ENCODE measurements at places on chromosomes 3 and 15.

- no peak for DNase-seq
Measured at GRCh38 chr3:46417841-46418611, 11.0 kb downstream of the CCRL2 start.

- no peak for DNase-seq
Measured at GRCh38 chr3:17686613-17687012, 55.8 kb downstream of the TBC1D5 start.

GRCh38 chr3:180466401-180467011, 135.5 kb upstream of the TTC14 start:
- DNase-seq, result no peak

- no peak for DNase-seq
Measured at GRCh38 chr3:152300029-152300731, 31.5 kb downstream of the MBNL1 start.

- no peak for DNase-seq
Measured at GRCh38 chr15:40353697-40354096, 2.9 kb downstream of the PHGR1 start.

GRCh38 chr3:9452417-9452816, 55.0 kb downstream of the SETD5 start:
- DNase-seq, result no peak

GRCh38 chr15:88621789-88622604, 857 bp downstream of the AEN start:
- no peak for DNase-seq

GRCh38 chr3:127366383-127366782, 78.5 kb upstream of the PRR20G start:
- DNase-seq, result no peak

GRCh38 chr15:84811828-84812227, 5.3 kb upstream of the ALPK3 start:
- no peak for DNase-seq

- no peak for DNase-seq
Measured at GRCh38 chr3:128381609-128382008, 85.1 kb downstream of the DNAJB8 start.

- DNase-seq, result no peak
Measured at GRCh38 chr15:80587816-80588456, 107.2 kb upstream of the ABHD17C start.

GRCh38 chr3:127753898-127754410, 68.4 kb downstream of the MGLL start:
- DNase-seq, result no peak

GRCh38 chr3:9347081-9347480, 15.8 kb upstream of the THUMPD3 start:
- DNase-seq, result no peak

- DNase-seq, result no peak
Measured at GRCh38 chr3:5498981-5499380, 311.5 kb downstream of the EDEM1 start.

DNA sequence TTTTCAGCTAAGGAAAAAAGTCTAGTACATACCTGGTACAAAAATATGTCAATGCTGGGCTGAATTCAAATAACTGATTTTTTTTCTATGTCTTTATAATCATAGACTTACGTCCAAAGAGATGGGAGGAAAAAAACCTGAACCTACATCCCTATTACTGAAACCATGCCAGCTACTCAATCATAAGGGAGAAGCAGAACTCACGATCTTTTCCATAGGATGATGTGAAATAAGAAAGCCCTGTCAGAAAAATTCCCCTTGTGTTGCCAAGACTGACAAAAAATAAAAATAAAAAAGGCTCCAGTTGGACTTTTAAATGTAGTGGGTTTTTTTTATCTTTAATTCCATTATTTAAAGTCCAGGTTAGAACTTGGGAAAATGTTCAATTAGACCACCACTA, 3.3 kb downstream of the MSL2 start:
- DNase-seq, result no peak

DNA sequence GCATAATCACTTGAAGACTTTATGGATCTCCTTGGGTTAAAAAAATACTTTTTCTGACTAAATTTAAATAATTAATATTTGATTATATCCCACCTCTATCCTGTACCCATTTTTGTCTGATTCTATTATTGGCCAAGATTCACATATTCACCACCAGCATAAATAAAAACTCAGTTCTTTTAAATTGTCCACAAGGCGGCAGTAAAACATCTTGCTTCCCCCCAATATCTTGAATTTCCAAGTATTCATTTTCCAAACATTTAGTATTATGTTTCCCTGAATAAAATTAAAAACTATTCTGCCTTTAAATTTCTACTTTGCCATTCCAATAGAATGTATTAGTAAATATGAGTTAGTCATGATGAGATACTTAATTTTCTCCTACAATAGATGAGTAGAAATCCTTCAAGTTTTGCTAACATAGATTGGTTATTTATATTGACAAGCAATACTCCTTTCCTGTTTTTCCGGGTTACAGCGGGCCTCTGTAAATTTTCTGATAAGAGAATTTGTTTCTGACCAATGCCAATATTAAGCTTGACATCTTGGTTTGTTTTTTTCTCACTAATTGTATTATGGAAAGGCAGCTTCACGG, 218.7 kb upstream of the MDFIC2 start:
- peak; percentile 16 for DNase-seq

- DNase-seq, result no peak
Measured at GRCh38 chr3:33746416-33747116, 28.5 kb upstream of the CLASP2 start.

DNA sequence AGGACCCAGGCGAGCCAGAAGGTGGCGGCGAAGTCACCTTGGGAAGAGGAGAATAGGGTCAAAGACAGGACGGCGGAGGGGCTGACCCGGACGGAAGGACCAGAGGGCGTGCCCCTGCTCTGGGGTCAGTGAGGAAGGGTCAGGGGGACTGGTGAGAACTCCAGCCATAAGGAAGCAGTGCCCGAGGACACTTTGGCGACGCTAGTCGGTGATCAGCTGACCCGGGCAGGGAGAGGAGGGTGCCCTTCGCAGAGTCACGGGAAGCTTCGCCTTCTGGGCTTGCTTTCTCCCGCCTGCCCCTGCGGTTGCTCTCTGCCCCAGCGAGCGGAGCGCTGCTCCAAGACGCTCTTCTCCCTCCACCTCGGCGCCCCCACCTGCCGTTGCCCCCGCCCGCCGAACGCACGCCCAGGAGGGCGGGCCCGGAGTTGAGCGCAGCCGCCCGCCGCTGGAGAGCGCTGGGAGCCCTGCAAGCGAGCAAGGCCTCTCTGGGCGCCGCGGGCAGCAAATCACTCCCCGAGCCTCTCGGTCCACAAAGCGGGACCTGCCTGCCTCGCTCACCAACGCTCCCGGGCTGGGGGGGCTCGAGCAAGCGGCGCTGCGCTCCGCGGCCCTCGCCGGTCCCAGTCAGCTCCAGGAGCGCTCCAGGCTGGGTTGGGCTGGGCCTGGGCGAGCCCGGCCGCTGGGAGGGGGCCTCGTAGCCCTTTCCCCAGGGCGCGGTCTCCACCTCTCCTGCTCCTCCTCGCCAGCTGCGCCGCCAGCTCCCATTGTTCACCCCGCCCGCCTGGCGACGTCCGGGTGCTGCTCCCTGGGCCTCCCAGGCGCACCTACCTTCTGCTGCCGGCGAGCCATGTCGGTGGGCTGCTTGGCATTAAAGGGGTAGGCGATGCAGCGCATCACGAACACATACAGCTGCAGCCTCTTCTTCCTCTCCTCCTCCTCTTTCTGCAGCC, 1.2 kb downstream of the CADPS start:
- no peak for DNase-seq

DNA sequence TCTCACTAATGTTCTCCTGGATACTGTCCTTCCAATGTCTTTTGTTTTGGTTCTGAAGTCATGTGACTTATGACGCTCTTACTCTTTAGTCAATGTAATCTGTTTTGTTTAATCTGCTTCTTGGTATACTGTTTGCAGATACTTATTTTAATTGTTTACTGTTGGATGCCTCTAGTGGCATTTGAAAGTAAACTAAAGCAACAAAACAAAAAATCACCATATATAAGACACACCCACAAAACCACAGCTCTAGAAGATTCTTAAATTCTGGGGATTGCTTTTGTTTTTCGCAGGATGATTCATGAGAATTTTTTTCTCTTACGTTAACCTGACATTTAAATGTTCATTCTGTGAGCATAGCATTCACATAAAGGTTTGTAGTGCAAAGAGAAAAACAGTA, 16.8 kb downstream of the SLC25A26 start:
- DNase-seq, result no peak

GRCh38 chr3:16824081-16824696, 60.6 kb upstream of the PLCL2 start:
- DNase-seq, result no peak

DNA sequence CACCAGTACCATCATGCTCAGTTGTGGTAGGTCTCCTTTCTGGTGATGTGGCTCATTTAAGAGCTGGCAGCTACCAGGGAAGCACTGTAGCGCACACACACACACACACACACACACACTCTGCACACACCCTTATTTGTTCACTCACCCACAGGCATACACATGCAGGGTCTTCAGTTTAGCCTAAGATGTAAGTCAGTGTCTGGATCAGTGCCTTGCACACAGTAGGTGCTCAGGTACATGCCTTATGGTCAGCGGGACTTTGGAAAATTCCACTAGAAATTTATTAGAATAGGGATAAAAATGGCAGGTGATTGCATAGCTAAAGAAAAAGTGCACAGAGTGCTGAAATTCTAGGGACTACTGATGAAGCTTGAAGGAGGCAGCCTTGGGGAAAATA, 23.6 kb downstream of the XYLB start:
- DNase-seq, result no peak

DNA sequence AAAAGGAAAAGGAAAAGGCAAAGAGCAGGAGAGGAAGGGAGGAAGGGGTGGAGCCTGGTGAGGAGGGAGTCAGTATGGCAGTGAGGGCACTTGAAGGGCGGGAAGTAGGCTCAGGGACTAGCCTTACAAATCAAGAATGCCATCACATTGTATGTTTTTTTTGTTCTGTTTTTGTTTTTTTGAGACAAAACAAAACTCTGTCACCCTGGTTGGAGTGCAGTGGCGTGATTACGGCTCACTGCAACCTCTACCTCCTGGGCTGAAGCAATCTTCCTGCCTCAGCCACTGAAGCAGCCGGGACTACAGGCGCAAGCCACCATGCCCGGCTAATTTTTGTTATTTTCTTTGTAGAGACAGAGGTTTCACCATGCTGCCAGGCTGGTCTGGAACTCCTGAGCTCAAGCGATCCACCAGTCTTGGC, 10.5 kb upstream of the PIK3CB start:
- no peak for DNase-seq

DNA sequence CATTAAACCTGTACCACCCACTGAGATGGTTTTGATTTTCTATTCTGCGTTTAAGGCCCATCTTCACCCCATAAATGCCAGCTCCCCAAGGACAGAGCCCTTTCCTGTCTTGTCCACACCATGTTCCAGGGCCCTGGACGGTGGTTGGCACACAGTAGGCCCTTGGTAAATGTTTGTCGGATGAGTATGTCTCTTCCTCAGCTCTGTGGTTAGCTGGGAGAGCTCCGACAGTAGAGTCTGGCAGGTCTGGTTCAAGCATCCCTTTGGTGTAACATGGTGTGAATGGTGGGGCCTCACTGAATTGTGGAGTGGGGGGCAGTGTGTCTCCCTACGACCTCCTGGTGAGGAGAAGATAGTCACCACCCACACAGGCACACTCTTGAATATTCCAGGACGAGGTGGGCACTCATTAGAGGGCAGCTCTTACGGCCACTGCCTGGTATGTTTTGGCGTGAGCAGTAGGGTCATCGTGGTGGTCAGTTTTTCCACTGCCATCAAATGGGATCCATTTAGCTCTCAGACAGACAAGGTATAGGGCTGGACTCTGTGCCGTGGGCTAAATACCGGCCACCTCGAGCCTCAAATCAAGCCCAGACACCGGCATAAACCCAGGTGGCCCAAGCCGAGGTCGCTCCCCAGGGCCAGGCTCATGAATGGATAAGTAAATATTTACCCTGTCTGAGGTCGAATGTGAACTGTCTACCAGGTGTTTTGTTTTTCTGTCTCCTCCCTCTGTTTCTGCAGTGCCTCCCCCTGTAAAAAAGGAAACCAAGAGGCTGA, 61.3 kb downstream of the SMAD3 start:
- DNase-seq, result no peak

DNA sequence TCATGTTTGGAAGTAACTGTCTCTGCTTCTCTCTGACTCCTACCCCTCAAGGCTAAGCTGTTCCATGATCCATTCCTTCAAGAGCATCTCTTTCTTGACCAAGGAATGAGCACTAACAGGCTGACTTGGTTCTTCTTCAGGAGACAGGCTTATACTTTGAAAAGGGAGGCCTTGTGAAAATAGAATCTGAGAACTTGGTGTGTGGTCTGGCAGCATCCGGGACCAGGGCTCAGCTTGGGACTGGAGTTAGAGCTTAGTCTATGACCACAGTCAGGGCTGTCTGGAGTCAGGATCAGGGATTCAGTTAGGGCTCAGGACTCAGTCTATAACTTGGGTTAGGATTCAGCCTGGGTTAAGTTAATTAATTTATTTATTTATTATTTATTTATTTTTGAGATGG, 44.9 kb upstream of the SLC6A6 start:
- DNase-seq, result no peak

DNA sequence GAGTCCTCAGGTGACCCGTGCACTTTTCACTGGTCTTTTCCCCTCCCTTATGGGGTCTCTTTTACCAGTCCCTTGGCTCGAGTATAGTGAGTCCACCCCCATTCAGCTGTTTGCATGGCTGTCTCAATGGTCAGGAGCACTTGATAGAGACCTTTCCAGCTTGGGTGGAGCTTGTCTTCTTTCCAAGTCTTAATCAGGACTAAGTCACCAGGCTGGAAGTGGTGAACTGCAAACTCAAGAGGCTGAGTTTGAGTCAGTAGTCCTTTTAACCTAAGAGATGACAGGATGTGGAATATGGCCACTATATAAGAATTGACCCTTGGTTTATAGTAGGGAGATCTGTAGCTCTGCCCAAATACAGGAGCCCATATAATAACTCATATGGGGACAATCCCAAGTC, 279.7 kb downstream of the PYDC2 start:
- no peak for DNase-seq

- DNase-seq, result no peak
Measured at GRCh38 chr15:29674661-29675533, 147.4 kb downstream of the TJP1 start.

GRCh38 chr15:75062706-75063105, 39.3 kb downstream of the PPCDC start:
- DNase-seq, result no peak

GRCh38 chr3:101223016-101223415, 97.4 kb downstream of the IMPG2 start:
- no peak for DNase-seq

GRCh38 chr3:127630811-127631714, 2.1 kb downstream of the PODXL2 start:
- no peak for DNase-seq

- DNase-seq, result no peak
Measured at GRCh38 chr3:12336099-12336498, 47.2 kb downstream of the PPARG start.

GRCh38 chr3:50676031-50676705, 1.4 kb downstream of the DOCK3 start:
- DNase-seq, result no peak

- peak; percentile 64 for DNase-seq
Measured at GRCh38 chr3:33636125-33636850, 81.8 kb downstream of the CLASP2 start.

DNA sequence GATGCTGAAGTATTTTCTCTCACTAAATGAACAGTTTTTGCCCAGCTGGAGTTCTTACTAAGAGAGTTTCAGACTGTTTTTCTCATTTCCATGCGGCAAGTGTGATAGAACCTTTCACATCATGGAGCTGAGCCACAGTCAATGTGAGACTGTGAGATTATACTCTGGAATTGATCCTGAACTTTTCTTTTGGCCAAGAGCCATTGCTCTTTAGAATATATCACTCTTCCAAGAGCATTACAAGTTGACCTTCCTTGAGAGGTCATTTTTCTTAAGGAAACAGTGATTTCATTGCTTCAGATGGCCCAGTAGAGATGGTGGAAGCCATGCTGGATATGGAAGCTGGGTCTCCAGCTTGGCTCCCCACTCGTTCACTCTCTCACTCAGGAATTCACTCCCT, 212.9 kb upstream of the UMPS start:
- DNase-seq, result no peak
